ENCODE measurements at places on chromosomes 6 and 20.

GRCh38 chr6:130409418-130410100 is 43.7 kb downstream of the TMEM200A start:
- no peak for DNase-seq

DNA sequence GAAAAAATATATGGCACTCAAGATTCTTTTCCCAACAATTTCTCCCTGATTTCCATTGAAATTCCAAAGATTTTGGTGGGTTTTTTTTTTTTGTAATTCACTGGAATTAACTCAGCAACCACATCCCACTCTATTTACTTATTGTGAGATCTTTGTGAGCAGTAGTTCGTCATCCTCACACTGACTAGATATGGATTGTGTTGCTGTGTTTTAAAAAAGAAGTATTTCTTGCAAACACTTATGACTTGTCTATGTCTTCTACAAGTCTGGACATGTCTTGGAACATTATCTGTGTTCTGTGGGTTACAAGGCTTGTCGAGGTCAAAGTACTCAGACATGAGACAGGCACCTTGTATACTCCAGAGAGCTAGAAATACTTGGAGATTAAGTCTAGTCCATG is 7.3 kb upstream of the TENT5A start:
- DNase-seq = no peak

- no peak for DNase-seq
Measured at GRCh38 chr20:2316847-2317495, 21.2 kb downstream of the TGM3 start.

DNA sequence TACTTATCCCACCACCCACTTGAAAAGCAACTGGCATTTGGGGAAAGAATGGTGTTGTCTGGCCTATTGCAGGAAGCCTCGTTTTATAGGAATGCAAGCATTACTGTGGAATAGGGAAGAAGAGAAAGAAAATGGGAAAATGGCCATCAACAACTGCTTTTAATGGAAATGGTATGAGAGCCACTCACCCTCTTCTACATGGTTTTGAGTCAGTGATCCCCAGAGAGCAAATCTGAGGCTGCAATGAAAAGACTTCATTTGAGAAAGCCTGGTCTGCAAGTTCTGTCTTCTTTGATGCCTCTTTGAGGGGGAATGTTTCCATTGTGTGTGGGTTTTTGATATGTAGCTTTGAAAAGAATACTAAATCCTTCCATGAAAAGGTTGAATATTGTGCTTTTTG is 172.3 kb upstream of the HDDC2 start:
- DNase-seq = no peak

GRCh38 chr6:117829594-117830319 is 77.3 kb upstream of the SLC35F1 start:
- peak; percentile 7 for DNase-seq

DNA sequence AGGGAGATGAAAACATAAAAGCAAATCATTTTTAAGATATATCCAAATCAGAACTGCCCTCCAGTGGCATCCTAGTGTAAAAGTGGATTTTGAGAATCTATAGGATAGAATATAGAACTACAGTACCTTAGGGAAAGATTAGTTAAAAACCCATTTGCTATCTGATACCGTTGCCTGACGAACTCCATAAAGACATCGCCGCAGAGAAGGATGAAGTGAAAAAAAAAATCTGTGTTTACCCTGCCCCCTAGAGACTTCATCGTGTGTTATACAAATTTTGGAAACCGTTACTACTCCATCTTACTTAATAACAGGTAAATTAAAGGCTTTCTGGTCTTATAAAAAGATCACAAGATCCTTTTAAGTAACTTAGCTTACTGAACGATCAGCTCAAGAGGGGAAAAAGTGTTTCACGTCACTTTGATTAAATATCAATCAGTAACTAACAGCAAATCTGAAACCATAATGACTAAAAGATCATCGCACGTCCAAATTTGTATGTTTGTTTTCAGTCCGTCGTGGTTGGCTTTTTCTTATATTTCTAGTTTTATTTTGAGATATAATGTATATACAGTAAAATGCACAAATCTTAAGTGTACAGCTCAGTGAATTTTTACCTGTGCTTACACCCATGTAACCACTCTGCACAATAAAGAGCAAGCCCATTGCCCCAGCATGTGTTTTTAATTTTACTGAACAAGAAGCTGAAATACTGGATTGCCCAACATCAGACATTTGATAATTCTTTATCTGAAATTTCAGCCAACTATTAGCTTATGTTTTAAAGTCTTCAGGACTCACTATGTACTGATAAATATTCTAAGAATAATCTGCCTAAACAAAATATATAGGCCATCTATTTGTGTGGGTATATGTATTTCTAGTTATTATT is 881 bp upstream of the MCM3 start:
- no peak for DNase-seq

Measured in inflammatory macrophage (primary cell).